ENCODE measurements at places on chromosomes 5 and 9.

DNA sequence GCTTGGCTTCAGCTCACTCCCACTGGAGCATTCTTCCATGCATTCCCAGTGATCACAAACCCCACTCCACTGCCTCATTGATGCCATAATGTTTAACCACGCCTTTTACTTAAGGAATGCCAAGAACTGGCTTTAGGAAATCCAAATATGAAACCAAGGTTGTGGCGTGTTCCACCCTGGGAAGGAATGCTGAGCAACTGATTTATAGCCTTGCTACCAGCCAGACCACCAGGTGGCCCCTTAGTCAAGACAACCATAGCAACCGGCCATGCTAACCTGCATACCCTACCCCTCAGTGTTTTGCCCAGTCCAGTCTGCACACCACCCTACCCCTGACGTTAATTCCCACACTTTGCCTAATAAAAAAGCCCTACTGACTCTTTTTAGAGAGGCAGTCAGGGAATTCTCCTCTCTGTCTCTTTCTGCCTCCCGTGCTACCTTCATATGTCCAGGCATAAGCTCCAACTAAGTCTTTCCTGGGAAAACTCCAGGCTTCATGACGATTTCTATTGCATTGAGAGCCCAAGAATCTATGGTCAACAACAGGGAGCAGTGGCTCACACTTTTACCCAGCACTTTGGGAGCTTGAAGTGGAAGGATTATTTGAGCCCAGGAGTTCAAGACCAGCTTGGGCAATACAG, 27.0 kb upstream of the PRRC2B start:
- no peak for DNase-seq

GRCh38 chr5:52648726-52649125, 139.0 kb upstream of the ITGA1 start:
- no peak for DNase-seq

- DNase-seq, result no peak
Measured at GRCh38 chr5:72234265-72234700, 85.8 kb downstream of the MRPS27 start.

GRCh38 chr9:134326724-134327601, 708 bp downstream of the RXRA start:
- no peak for DNase-seq

DNA sequence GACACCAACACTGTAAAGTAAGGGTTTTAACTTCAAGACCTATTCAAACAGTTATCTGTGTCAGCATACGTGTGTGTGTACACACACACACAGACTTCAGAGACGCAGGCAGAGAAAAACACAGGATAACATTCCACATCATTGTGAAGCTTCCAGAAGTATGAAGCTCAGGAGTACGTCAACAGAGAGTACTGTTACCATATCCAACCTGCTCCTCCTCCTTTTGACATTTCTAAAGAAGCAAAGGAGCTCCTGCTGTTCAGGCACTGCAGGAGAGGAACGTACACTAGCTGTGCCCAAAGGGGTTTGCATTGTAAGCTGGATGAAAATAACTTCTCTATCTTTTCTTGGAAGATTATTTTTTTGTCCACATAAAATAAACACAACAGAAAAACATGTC, 180.7 kb downstream of the MEF2C start:
- DNase-seq, result no peak

- DNase-seq, result no peak
Measured at GRCh38 chr5:146039420-146039819, 66.0 kb downstream of the PLAC8L1 start.

DNA sequence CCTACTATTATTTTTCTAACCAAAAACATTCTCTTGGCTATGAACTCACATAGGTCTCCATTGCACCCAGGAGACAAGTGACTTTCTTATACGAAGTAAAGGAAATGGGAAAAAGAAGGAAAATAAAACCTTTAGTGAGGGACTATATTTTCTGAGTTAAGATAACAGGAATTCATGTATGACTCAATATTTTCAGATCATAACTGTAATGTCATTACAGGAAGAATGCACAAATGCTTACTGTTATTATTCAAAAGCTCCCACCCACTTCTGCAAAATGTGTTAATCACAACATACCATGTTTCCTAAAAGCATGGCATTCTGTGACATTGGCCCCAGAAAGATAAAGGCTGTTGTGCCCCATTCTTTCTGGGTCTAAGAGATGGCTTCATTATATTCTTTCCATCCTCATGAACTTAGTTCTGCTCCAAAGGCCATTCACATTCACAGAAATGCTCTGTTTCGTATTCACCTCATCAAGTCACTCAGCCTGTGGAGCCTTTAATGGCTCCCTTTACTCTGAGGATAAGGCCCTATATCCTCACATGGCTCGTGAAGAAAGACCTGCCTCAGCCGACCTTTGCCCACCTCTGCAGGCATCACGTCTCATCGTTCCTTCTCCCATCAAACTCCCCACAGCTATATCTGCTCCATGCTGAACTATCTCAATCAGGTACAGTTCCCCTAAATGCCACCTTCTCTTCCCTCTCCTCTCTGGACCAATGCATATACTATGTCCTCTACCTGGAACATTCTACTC, 77.0 kb downstream of the ABCA1 start:
- DNase-seq, result no peak

DNA sequence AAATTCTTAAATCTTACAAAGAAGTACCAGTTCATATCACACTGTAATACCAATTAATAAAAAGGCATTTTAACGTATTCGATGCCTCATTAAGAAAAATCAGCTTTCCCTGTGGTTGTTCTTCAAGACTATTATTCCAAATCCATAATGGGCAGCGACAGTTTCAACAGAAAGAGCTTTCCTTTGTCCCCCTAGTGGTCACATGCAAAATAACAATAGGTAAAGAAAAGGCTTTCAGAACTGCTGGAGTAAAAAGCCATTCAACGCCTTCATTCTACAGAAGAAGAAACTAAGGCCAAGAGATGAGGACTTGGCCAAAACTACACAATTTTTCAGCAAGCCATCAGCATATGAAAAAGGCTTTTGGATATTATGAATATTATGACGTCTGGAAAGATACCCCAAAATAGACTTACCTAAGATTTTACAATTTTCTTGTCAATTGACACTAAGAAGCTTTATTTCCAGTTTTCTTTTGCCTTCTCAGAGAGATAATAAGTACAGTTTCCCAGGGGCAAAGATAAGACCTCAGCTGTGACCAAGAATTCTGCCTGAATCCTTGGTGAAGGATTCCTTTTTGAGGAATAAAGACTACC, 6.7 kb upstream of the CDH6 start:
- DNase-seq, result no peak

Data from stimulated activated CD4-positive, alpha-beta T cell treated with anti-CD3 and anti-CD28 coated beads, Interleukin-2, amount 100 ng/mL, for 4 hours (primary cell).